ENCODE measurements at places on chromosomes 2 and 18.

DNA sequence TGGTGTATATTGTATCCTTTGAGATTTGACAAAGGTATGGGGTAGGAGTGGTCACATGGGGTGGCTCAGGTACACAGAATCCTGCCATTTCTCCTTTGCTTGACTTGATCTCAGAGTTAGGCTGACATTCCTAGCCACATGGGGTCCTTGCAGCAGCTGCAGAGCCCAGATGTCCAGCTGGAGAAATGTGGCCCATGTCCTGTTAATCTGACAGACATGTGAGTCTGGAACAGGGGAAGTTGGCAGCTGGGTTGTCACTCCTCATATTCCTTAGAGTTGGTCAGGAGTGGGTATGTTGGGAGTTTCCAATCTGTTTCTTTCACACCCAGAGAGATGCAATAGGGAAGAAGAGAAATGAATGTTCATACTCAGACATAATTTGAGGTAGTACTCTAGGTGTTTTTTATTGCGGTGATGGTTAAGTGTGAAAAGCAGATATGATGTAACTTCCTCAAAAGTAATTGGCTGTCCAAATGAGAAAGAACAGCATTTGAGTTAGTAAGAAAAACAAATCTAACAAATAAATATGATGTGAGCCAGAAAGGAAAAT is 402.6 kb upstream of the MEIS1 start:
- no peak for DNase-seq

GRCh38 chr2:235643680-235644511 is 150.1 kb downstream of the AGAP1 start:
- no peak for DNase-seq

DNA sequence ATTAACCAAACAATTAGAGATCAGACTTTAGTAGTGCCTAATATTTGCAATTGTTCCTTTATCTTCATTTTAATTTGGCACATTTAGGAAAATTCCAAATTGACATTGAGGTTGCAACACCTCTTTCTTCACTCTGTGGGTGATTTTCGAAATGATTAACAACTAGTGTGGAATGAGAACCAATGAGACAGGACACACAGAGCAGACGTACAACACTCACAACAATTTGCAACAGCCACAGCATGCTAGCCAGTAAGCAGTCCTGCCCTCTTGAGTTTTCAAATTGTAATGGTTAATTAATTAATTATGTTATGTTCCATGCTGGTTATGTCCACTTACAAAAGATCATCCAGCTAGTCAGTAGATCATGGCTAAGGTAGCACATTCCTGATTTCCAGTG is 339.3 kb downstream of the LRP1B start:
- no peak for DNase-seq

- no peak for DNase-seq
These were observed 26.3 kb downstream of the FN1 start for GRCh38 chr2:215409331-215410127.

GRCh38 chr2:158702740-158703139 is 92.4 kb upstream of the DAPL1 start:
- no peak for DNase-seq

DNA sequence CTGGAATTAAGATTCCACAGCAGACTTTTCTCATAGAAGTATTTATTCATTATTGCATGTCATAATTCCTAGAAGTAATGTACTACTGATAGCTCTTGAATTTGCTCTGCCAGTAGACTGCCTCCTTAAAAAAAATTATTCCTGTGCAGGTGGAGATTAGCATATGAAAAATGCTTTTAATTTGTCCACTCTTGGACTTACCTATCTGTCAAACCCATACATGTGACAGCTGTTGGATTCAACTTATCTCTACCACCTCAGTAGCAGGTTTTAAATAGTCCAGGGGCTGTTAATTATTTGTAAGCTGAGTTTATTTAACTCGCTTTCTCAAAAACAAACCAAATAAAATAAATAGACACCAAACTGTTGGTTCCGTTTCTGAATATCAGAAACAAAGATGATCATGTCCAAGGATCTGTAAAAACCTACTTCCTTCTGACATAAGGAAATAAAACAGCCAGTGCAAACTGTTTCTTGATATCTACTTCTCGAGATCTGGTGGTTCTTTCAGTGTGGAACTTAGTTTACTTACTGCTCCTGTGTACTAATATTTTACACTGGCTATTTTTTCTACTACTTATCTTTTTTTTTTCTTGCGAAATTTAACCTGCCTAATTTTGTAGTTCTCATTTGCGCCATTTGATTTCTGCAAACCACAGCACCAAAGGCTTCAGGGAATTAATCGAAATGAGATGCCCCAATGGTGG is 44.2 kb downstream of the ZEB2 start:
- no peak for DNase-seq

GRCh38 chr2:191311-192190 is 72.3 kb downstream of the SH3YL1 start:
- DNase-seq, result no peak

DNA sequence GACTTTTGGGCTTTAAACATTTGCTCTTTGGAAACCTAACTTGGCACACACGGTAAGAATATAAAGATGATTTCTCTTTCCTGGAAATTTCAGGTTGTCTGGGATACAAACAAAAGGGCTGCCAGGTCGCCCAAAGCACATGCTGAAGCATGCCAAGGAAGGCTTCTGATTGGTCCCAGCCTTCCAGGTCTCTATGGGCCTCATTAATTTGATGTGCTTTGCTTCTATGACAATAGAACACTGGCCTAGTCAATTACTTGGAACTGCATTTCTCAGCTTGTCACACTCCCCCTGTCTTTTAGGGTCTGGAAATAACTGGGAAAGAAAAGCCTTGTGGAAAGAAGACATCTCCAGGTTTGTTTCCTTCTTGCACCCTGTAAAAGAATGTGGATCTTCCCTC is 228.9 kb downstream of the ADCYAP1 start:
- peak; percentile 11 for DNase-seq

GRCh38 chr2:144439993-144440392 is 79.9 kb downstream of the ZEB2 start:
- no peak for DNase-seq

- no peak for DNase-seq
These were observed 18.7 kb upstream of the TMEM177 start for GRCh38 chr2:119660343-119660658.

GRCh38 chr2:241833101-241833663 is 24.2 kb downstream of the NEU4 start:
- no peak for DNase-seq

DNA sequence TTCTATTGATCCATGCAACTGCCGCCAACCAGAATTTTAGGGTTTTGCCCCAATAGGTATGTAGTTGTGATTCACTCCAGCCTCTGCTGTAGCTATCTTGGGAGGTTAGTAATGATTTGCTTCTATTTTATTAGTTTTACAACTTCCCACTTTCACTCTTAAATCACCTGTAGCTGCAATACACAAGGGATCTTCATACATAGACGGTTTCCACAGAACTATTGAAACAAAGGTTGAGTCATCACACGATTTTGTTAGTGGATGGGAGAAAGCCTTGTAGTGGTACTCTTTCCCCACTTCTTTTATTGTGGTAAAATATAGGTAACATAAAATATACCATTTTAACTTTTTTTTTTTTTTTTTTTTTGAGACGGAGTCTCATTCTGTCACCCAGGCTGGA is 104.2 kb upstream of the SPRED2 start:
- no peak for DNase-seq

GRCh38 chr18:6414723-6415417 is at the start of gene L3MBTL4:
Gene L3MBTL4, minus strand, starts transcription at chr18:6414911. Its CDS starts 103,286 bp downstream, at chr18:6311625.
- no peak for DNase-seq

DNA sequence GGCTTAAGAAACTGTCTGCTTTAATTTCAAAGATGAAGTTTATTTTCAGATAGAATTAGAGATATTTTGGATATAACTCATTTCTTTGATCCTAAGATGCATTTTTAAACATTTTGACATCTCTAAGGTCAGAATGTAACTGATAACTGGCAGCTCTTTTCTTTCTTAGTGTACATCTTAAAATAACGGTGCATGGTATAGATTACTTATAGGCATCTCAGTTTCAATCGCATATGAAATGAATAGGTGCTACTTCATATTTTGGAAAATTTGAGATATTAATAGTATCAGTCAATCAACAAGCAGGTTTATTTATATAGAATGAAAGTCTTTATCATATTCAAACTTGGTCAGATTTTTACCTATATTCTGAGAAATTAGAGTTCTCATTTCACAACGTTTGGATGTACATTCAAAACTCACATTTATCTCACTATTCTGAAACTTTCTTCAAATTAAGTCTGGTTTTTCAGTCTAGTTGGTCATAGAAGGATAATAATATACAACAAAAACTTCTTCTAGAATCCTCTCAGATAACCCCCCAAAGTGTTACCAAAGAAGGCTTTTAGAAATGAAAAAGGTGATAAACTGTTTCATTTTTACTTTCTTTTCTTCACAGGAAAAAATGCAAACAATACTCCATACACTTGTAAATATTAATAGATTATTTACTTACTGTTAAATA is 122.8 kb upstream of the WDSUB1 start:
- DNase-seq, result no peak
